ENCODE measurements at places on chromosomes 16 and 17.

DNA sequence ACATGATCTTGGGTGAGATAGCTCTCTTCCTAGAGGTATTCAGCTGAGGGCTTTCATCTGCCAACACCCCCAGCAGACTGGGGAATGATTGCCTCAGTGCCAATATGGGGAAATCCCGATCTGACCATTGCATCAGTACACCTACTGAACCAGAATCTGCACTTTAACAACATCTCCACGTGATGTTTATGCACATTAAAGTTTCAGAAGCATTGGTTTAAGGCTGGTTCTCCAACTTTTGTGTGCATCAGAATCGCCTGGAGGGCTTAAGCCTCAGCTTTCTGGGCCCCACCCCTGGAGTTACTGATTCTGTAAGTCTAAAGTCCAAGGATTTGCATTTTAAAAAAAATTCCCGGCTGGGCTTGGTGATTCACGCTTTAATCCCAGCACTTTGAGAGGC lies 123.6 kb upstream of the MED13 start:
- no peaks in the 10 kb centered on the region for H3K27me3 ChIP-seq
- H3K4me3 ChIP-seq = no peak overlapping the region
- DNase-seq = no peak
- H3K4me1 ChIP-seq = no peaks in the 10 kb centered on the region
- no peaks in the 10 kb centered on the region for H3K36me3 ChIP-seq
- no peak overlapping the region for H3K27ac ChIP-seq

GRCh38 chr17:29807520-29808361 lies 122.3 kb downstream of the SSH2 start:
- H3K4me3 ChIP-seq = no peak overlapping the region
- H3K4me1 ChIP-seq = peaks cover 8% of the 10 kb centered on the region
- no peaks in the 10 kb centered on the region for H3K36me3 ChIP-seq
- peak; percentile 82 for DNase-seq
- H3K27ac ChIP-seq = no peak overlapping the region

- H3K4me1 ChIP-seq = peaks cover 100% of the 10 kb centered on the region
- H3K4me3 ChIP-seq = peak overlapping the region; percentile 67
Observed at GRCh38 chr17:58341861-58342475, 10.0 kb downstream of the SUPT4H1 start.

DNA sequence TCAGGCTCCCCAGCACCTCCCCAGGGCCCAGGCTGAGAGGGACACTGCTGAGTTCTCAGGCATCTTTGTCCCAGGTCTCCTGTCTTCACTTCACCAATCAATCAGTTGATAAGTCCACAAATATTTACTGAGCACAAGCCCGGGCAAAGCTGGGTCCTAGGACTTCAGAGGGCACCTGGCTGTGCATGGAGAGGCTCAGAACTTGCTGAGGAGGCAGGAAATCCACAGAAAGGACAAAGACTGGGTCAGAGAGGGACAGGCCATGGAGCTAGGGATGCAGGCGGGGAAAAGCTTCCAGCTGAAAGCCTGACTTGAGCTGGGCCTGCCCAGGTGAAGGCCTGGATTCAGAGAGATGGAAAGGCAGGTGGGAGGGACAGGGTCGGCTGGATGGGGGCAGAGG lies 33.2 kb upstream of the C1QL1 start:
- no peaks in the 10 kb centered on the region for H3K27me3 ChIP-seq
- H3K36me3 ChIP-seq = no peaks in the 10 kb centered on the region
- DNase-seq = no peak

GRCh38 chr16:89355686-89356085 lies 134.7 kb downstream of the ANKRD11 start:
- DNase-seq = no peak
- peaks cover 23% of the 10 kb centered on the region for H3K36me3 ChIP-seq
- no peak overlapping the region for H3K4me3 ChIP-seq
- H3K27me3 ChIP-seq = no peaks in the 10 kb centered on the region
- peaks cover 92% of the 10 kb centered on the region for H3K4me1 ChIP-seq

- no peak overlapping the region for H3K4me3 ChIP-seq
- no peaks in the 10 kb centered on the region for H3K27me3 ChIP-seq
- no peak overlapping the region for H3K27ac ChIP-seq
- no peaks in the 10 kb centered on the region for H3K4me1 ChIP-seq
- DNase-seq = no peak
- peaks cover 20% of the 10 kb centered on the region for H3K36me3 ChIP-seq
Observed at GRCh38 chr16:56765949-56766348, 36.0 kb downstream of the NUP93 start.
